ENCODE measurements at places on chromosomes 11 and 22. TPM values are rescaled to one million over a fixed set of nuclear protein-coding genes. Genes with fewer than 3 reads are reported as not detected.

OR8G5 gene
- not detected for total RNA-seq

RAB36 gene
- total RNA-seq, result 0.51 TPM

MS4A10 gene
- total RNA-seq, result not detected

MAPK1 gene
- 93.2 TPM for total RNA-seq

PANX2 gene
- total RNA-seq, result 0.61 TPM

CALCA gene
- total RNA-seq, result 0.44 TPM

NRGN gene
- 4.6 TPM for total RNA-seq

SLC22A12 gene
- total RNA-seq, result not detected

CARD10 gene
- total RNA-seq, result 11.8 TPM

LMO2 gene
- total RNA-seq, result 7.7 TPM

SULT4A1 gene
- 0.19 TPM for total RNA-seq

IL10RA gene
- total RNA-seq, result 3.9 TPM

FBXO3 gene
- total RNA-seq, result 65.0 TPM

OR52I1 gene
- not detected for total RNA-seq

TMA7B gene
- not detected for total RNA-seq

CASP4 gene
- 42.7 TPM for total RNA-seq

NTM gene
- 1.7 TPM for total RNA-seq

LMNTD2 gene
- 0.72 TPM for total RNA-seq

CEP126 gene
- total RNA-seq, result 0.85 TPM

CSNK2A3 gene
- total RNA-seq, result 0.57 TPM

SORL1 gene
- 9.5 TPM for total RNA-seq

RAB39A gene
- total RNA-seq, result not detected

MN1 gene
- total RNA-seq, result 4.4 TPM

ANKK1 gene
- not detected for total RNA-seq

ADORA2A gene
- 7.1 TPM for total RNA-seq

OR4A15 gene
- not detected for total RNA-seq

C22orf15 gene
- not detected for total RNA-seq

EEF1G gene
- 1,075 TPM for total RNA-seq

IGSF9B gene
- 53.6 TPM for total RNA-seq

NAP1L4 gene
- total RNA-seq, result 172 TPM

CBX7 gene
- 83.0 TPM for total RNA-seq

BCO2 gene
- 85.4 TPM for total RNA-seq

TSPAN32 gene
- 19.1 TPM for total RNA-seq

NCR3LG1 gene
- 1.9 TPM for total RNA-seq

TENM4 gene
- 3.6 TPM for total RNA-seq

IL18BP gene
- 4.2 TPM for total RNA-seq

KRTAP5-11 gene
- not detected for total RNA-seq

NAALADL1 gene
- 3.6 TPM for total RNA-seq

TMEM45B gene
- total RNA-seq, result not detected

GGT5 gene
- total RNA-seq, result 17.7 TPM

MPZL2 gene
- total RNA-seq, result 22.6 TPM

MAJIN gene
- total RNA-seq, result not detected

OR5AK2 gene
- total RNA-seq, result not detected

RFPL3 gene
- total RNA-seq, result not detected

ACRV1 gene
- not detected for total RNA-seq

OR8G1 gene
- total RNA-seq, result not detected

KDELR3 gene
- 3.4 TPM for total RNA-seq

TMPRSS4 gene
- total RNA-seq, result not detected

ZC3H12C gene
- total RNA-seq, result 21.2 TPM

APOBEC3B gene
- 1.4 TPM for total RNA-seq

PGR gene
- total RNA-seq, result 6.9 TPM

KRTAP5-8 gene
- total RNA-seq, result not detected

OOSP3 gene
- not detected for total RNA-seq

TNNT3 gene
- total RNA-seq, result 33.3 TPM

C1QTNF4 gene
- total RNA-seq, result 0.37 TPM
